ENCODE measurements at places on chromosomes 12 and 14.

DNA sequence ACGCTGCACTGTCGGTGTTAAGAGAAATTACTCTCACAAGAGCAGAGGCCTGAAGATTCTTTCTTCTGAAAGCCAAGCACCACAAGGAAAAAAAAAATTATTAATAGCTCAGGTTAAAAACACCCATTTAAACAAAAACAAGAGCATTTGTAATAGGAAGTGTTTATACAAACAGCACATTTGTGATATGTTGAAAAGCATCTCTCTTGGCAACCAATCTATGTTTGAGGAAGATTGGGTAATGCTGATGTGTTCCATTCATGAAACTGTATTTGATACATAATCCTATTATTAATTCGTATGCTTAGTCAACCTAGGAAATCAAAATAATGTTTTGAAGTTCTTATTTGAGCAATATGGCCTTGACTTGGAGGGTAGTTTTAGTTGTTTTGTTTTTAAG, 36.5 kb downstream of the SSPN start:
- no peak for DNase-seq

DNA sequence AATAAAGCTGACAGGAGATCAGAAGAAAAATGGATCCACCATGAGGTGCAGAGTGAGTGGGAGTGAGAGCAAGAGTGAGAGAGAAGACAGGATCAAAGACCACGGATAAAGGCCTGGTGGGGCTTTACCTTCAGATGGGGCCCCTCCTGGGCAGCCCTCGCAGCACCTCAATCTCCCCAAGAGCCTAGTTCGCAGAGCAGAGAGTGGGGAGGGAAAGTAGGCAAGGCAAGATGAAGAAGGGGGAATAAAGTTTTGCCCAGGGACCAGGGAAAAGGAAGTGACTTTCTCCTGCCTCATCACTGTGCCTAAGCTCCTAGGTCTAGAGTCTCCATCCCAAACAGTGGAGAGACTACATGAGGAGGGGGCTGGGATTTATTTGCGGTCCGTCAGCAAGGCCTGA, 10.3 kb downstream of the OR10P1 start:
- DNase-seq = no peak

GRCh38 chr14:68089146-68089731, 269.7 kb downstream of the RAD51B start:
- peak; percentile 95 for DNase-seq

DNA sequence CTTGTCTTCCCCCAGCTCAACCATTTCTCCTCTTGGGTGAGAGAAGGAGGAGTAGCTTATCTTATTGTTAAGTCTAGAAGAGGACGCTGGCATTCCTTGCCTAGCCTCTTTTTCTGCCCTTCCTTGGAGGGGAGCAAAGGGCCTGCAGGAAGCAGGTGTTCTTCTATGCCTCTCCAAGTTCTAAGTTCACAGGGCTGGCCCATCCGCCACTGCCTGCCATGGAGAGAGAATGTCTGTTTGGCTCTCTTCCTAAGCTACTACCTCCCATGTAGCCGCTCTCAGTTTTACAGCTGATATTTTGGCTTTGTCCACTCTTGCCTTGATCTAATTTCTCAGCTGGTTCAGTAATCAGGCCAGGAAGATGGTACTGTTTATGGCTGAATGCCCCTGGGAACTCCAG, 201.2 kb downstream of the NTF3 start:
- DNase-seq = no peak

DNA sequence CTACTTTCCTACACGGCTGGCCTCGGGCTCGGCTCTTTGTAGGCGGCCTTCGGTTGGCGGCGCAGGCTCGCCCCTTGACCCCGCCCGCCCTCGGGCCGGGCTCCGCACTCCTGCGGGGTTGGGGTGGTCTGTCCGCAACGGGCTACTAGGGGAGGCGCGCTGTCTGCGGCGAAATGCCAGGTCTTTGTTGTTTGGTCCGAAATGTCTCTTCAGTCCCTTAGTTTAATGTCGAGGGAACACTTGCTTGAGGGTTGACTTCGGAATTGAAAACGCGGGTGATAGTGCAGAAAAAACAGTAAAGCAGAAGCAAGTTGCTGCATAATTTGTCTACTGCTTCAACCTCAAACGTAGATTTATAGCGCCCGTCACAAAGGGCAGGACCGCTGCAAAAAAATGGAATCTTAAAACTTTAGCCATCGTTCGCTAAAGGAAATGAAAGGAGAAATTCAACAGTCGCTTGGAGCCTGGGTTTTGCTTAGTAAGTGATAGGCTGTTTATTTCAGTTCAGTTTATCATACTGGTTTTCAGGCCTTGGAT, 390 bp downstream of the JKAMP start:
- DNase-seq = no peak

DNA sequence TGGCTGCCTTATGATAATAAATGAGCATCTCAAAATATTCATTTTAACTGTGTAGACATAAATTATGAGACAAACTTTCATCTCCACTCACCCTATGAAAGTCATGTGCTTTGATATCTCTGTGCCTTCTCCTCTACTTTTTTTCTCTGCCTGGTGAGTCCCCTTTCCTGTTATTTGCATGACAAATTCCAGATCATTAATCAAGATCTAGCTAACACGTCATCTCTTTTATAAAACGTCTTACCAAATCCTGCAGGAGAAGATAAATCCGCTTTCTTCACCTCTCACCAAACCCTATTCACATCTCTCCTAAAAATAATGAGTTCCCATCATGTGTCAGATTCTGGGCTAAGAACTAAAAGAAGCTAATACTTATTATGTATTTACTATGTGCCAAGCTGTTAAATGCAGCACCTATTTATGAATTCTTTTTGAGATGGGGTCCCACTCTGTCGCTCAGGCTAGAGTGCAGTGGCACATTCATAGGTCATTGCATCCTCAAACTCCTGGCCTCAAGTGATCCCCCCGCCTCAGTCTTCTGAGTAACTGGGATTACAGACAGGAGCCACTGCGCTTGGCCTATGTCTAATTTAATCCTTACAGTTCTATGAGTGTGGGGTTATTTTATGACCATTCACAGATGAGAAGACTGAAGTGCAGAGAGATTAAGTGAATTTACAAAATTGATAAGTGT, 26.7 kb downstream of the SPX start:
- no peak for DNase-seq

- DNase-seq = no peak
These were observed 42.3 kb upstream of the MDM1 start for GRCh38 chr12:68374307-68374982.

- no peak for DNase-seq
These were observed 701.8 kb downstream of the TMTC2 start for GRCh38 chr12:83388551-83388950.

DNA sequence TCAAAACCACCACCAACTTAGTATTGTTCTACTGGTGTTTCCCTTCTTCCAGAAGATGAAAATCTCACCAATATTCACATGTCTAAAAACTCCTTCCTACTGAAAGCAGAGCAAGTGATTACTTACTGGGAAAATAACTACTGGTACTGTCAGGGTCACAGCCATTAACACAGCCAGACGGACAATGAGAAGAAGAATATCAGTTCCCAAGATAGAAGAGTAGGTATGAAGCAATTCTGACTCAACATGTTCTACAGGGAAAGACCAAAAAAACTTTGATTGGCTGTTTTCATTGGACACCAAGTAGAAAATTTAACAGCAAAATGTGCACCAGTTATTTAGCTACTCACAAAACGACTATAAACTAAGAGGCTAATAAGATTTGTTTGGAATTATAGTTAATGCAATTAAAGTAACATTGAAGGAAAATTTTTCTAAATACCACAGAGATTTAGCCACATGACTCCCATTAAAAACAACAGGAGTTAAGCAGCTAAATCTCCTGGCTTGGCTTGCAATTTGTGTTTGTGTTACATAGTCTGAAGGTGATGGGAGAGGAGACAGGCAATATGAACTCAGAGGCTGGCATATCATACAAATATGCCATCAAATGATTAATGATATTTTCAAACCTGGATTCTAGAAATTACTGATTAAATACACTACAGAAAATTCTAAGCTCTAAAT, 9.5 kb downstream of the SLC38A2 start:
- DNase-seq = no peak

DNA sequence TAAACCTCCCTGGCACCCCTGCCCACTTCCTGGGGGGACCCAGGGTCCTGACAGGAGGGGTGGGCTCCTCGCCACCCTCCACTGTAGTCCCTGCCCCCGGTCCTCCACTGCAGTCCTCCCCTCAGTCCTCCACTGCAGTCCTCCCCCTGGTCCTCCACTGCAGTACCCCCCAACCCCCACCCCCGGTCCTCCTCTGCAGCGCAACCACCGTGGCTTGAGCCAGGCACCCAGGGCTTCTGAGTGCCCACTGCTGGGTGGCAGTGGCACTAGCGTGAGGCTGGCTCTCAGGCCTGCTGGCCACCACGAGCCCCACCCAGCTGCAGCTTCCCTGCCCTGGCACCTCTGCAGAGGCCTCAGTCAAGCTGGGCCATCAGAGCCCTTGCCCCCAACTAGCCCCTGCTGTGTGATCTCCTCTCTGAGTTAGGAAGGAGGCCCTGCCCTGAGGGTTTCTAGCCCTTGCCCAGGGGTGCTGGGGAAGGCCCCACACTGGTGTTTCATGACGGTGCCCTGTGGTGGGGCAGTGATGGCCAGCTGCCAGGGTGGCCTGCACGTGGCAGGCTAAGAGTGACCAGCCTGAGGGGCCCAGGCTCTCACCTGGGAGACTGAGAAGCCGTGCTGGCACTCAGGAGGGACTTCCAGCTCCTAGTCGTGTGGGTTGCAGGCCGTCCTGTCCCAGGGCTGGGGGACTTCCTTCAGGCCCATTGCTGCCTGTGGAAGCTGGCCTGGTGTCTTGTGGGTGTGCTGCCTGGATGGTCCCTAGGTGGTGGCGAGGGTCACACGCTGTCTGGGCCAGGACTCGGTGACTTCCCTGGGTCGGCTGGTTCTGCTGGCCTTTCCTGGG, 9.7 kb downstream of the CEP170B start:
- no peak for DNase-seq
